KBM-7 (cell line): ENCODE measurements at places on chromosomes 2 and 18.

GRCh38 chr2:128282976-128283810 is 35.5 kb downstream of the HS6ST1 start:
- no peak for DNase-seq

DNA sequence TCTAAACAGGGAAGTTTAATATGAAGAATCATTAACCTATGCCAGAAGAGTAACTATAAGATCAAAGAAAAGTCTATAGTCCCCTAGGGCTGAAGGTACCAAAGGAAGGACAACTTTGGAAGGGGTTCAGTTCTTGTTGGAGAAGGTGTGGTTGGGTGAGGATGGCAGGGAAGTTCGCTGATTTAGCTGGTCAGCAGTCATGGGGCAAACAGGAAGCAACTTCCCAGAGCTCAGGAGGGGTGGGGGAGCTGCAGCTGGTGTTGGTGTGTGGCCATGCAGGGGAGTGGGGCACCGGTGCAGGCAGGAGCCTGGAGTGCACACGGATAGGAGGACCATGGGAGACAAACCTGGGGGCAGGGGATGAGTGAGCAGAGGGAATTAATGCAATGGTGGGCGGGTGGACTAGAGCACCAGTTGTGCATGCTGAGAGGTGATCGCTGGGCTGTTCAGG is 34.0 kb downstream of the FHOD3 start:
- no peak for DNase-seq

- DNase-seq: no peak
Observed at GRCh38 chr2:205657579-205657978, 24.7 kb upstream of the NRP2 start.

- DNase-seq: no peak
Observed at GRCh38 chr18:12106471-12106870, 12.8 kb downstream of the ANKRD62 start.

DNA sequence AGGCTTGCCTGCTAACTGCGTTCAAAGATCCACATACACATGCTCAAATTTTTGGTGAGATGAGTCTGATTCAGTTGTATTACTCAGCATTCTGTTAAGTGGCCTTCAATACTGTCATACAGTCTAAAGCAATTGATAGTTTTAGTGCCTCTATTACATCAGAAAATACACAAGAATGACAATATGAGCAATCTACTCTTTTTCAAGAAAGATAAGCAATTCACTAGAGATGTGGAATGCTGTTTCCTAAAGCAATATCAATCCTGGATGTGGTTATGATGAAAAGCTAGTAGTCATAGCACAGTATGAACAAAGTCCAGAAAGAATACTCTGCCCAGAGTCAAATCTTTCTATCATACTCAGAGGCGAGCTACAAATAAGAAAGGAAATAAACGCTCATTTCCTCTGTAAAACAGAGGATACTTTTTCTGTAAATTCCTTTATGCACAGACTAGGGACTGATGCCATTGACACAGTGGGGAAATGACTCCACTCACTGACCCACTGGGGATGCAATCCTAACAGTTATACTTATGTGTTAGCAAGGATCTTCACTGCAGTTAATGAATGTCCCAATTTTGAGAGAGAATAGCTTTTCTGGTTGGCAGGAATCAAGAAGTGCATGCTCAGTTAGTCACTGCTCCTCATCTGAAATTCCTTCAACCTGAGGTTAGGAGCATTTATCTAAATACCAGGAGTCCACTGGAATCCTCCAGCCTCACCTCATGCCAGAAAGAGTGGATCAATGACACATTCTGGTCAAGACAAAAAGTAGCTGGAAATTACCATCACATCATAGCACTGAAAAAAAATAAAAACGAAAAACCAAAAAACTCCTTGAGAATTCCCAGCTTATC is 83.3 kb downstream of the PDE11A start:
- DNase-seq: no peak

DNA sequence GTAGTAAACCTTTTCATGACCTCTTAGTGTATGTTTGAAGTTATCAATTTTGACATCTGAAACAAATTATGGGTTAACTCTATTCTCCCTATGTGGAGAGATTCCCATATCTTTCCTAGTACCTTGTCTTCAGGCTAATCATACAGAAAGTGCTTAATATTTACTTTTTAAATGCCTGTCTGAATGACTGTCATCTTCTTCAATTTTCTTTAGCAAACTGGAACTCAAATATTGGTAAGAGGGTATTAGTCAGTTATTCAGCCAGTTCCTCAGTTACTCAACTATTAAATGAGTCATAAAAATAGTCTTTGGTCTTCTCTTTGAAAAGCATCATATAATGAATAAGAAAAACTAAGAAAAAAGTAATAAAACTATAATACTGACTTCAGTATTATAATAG is 1038.0 kb upstream of the PIK3C3 start:
- no peak for DNase-seq

DNA sequence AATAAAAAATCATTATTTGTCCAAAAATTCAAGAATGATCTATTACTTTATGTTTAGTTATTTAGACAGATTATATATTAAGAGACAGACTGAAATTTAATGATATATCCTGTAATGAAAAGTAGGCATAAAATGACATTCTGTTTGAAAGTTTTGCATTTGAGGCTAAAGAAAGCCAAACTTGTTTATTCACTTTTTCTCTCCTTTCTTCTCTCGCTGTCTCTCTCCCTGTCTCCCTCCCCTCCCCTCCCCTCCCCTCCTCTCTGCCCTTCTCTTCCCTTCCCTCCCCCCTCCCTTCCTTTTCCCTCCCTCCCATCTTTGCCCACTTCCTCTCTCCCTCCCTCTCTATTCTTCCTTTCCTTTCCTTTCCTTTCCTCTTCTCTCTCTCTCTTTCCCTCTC is 270.6 kb downstream of the MYT1L start:
- DNase-seq: no peak

DNA sequence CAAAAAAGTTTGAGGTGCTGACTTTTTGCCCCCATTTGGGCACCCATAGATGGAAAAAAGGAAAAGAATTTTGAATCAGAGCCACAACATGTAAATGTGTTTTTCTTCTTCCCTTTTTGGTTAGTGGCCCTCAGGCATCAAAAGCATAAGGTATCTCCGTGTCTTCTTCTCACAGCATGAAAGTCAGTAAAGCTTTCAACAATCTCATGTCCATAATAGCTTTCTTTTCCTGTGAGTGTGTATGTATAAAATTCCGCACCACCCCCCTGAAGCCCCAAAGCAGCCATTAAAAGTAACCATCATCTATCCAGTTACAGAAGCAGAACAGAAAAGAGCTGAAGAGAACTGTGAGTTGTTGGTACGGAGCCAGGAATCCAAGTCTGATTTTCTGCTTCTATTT is 1539.7 kb upstream of the ACVR2A start:
- no peak for DNase-seq

- DNase-seq: no peak
Observed at GRCh38 chr2:195461010-195461409, 196.0 kb upstream of the SLC39A10 start.

- DNase-seq: no peak
Observed at GRCh38 chr2:21411741-21412140, 288.0 kb downstream of the TDRD15 start.

- DNase-seq: no peak
Observed at GRCh38 chr2:120463996-120464395, 118.1 kb downstream of the INHBB start.

GRCh38 chr2:186138845-186139244 is 347.2 kb upstream of the ZC3H15 start:
- DNase-seq: no peak
